ENCODE measurements at places on chromosomes 12 and 14.

GRCh38 chr14:103943673-103944072 lies 1.3 kb upstream of the RD3L start:
- no peak for DNase-seq

GRCh38 chr14:73236157-73236556 lies 1.1 kb upstream of the PAPLN start:
- DNase-seq = no peak

DNA sequence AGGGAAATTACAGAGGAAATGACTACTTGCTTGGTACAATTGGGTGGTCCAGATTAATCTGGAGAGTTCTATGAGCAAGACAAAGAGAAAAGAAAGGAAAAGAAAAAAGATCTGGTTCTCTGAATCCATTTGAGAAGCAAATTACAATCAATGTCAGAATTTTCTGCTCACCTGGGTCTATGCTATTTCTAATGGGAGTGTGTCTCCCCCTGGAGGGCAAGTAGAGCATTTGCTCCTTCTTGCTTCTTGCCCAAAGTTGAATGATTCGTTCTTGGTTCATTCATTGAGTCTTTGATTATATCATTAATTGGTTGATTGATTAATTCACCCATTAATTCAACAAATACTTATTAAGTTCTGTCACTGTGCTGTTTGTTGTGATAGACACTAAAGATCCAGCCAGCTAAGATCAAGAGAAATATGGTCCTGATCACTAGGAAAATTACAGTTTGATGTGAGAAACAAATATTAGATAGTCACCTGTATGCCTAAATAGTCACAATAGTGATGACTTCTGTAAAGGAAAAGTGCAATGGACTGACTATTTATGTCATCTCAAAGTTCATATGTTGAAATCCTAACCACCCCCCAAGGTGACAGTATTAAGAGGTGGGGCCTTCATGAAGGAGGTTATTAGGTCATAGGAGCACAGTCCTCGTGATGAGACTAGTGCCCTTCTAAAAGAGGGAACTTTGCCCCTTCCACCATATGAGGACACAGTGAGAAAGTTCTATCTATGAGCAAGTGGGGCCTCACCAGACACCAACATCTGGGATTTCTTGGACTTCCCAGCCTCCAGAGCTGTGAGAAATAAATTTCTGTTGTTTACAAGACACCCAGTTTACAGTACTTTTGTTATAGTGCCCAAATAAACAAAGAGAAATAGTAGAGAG lies 8.0 kb upstream of the ASB8 start:
- peak; percentile 72 for DNase-seq

DNA sequence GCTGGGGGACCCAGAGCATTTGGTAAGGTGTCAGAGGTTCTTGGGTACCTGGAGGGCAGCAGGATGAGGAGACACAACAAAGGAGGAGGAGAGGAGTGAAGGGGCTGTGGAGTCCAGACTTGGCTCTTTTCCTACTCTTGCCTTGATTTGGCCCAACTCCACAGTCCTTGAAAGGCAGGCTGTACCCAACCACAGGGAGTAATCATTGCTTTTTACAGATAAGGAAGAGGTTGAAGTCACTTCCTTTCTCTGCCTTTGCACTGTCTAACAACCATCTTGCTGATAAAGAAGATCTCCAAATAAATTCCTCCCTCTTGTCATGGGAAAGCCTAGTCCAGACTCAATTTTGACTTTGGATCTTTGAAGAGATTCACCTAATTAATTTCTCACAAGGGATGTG lies 226.8 kb upstream of the HMGA2 start:
- DNase-seq = no peak

DNA sequence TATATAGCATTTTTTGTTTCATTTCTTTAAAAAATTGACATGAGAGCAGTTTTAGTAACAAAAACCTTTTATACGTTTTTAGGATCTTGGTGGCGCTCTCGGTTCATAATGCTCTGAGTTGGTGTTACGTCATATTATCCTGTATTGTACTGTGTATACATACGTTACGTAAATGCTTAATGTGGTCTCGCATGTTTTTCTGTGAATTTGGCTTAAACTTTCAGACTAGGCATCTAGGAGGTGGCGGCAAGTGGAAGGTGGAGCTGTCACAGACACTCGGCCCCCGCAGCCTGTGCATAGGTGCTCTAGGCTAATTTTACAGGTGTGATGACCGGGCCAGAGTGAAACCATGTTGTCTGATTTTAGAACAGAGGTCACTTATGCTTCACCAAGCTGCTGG lies 60.0 kb downstream of the PPP2R5C start:
- DNase-seq = peak; percentile 65

DNA sequence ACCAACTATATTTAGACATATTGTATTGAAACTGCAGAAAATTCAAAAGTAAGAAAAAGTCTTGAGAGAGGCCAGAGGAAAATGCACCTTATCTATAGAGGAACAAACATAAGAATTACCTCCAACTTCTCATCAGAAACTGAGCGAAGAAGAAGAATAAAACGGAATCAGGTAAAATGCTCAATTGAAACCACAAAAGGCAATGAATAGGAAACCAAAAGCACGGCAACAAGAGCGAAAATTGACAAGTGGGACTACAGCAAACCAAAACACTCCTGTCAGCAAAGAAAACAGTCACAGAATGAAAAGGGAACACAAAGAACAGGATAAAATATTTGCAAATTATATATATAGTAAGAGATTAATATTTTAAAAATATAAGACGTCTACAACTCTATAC lies 61.9 kb upstream of the PARP11 start:
- DNase-seq = peak; percentile 12

DNA sequence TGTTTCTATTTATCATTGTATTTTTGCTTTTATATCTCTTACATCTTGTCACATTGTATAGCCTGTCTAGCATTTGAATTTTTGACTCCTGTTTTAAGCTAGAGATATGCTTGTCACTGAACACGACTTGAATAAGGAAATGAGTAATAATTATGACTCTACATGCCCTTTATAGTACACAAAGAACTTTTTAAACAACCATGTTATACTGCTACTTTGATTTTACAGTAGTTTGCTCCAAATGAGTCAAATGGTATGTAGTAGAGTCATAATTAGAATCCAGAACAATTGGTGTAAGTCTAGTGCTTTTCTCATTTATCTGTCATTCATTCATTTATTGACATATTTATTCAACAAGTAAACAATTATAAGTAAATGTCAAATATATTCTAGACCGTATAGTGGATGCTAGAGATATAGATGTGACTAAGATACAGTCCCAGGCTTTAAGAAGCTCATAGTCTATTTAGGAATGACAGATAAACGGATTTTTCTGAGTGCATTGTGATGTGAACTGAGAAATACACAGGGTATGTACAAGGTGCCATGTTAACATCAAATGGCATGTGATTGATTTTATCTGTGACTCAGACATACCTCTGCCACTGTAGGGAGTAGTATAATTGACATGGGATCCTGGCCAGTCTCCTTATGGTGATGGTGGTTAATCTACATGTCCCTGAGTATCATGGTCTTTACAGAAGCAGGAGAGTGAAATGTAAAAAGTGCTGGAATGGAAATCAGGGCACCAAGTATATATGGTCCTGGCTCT lies 799.7 kb downstream of the DIO2 start:
- DNase-seq = no peak

GRCh38 chr14:97053941-97054340 lies 256.8 kb downstream of the VRK1 start:
- DNase-seq = no peak

GRCh38 chr14:69693801-69694729 lies 72.9 kb upstream of the SRSF5 start:
- no peak for DNase-seq

DNA sequence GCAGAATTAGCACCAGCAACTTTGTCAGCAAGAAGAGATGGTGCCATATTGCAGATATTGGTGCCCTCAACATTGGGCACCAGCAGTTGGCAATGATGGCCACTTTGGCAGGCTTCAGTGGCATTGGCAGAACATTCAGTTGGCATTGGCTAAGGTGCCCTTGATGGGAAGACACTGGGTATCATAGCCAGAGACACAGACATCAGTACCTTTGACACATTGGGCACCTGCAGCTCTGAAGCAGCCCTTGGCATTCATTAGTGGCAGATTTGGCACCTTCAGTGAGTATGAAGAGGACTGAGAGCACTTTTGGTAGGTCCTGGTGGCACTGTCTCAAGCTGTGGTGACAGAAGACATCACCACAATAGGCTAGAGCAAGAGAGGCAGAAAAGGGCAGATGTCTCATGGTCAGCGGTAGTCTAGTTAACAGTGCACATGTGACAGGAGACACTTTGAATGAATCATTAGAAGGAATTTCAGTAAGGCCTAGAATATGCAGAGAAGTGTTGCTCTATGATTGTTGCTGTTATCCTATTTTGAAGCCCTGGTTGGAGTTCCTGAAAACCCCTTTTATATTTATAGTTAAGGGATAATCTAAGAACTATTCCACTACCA lies 422.2 kb downstream of the APAF1 start:
- no peak for DNase-seq

GRCh38 chr14:94486883-94487282 lies 10.9 kb upstream of the SERPINA9 start:
- DNase-seq = no peak

DNA sequence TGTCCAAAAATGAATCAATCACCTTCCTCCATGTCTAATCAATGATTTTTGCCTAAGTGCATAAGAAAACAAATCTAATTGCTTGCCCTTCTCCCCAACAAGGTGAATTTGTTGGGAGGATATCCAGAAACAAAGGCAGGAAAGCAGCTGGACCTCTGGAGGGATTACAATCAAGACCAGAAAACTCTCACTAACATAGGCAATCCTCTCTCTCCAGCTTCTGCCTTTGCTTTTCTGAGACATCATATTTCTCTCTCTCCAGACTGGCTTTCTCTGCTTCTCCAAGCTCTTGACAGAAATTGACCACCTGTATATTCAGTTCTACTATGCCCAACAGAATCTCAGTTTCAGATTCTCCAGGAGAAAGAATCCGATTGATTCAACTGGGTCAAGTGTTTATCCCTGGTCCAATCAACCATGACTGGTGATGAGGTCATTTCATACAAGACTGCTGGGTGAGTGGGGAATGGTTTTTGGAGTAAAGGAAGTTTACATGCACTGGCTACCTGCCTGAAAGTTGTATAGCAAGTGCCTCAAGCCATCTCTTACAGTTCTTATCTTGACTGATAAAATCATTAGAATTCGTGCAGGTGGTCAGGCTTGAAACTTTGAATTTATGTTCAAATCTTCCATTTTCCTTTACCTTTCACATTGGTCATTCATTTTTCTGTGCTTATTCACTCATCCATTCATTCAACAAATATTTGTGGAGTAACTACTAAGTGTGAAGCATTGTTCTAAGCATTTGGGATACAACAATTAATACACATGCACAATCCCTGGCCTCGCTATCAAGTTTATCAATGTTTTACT lies 22.2 kb upstream of the CFAP54 start:
- DNase-seq = no peak

DNA sequence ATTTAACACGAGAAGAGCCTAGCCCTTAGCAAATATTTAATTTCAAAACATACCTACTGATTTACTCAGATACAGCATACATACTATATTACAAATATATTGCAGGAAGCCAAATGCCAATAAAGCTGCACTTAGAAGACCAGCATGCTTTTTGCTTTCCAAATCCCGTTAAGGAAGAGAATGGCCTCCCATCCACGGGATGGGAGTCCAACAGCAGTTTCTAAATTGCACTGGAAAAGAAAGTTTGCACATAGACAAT lies 156.3 kb upstream of the FOXN3 start:
- no peak for DNase-seq

GRCh38 chr14:56744016-56744415 lies 66.3 kb downstream of the OTX2 start:
- no peak for DNase-seq

DNA sequence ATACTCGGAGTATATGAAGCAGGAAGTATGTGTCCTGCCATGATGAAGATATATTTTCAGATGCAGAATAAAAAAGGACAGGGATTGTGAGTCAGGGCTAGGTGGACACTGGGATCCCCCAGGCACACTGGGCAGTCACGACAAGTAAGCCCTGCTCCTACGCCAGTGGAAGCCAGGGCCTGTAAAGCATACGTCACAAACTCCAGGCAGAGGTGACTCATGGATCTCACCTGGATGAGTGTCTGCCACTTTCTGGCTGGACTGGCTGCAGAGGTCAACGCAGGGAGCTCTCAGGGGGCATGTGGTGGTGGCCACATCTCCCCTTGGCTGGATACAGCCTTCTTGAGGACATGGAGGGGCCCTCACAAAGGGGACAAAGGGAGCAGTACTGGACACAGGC lies 262.3 kb downstream of the GLT1D1 start:
- DNase-seq = no peak

DNA sequence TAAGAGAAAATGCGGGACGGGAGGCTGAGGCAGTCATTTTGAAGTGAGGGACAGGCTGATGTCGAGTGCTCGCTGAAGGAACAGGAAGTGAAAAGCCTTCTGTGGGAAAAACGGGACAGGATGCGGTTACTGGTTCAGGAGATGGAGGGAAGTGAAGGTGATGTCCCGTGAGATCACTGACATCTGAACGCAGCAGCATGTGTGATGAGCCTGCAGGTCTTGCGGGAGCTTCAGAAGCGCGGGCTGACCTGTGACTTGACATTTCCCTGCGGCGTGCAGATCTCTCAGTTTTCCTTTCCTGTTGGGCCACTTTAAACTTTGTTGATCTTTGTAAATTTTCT lies 77.8 kb downstream of the DDX51 start:
- DNase-seq = peak; percentile 68

DNA sequence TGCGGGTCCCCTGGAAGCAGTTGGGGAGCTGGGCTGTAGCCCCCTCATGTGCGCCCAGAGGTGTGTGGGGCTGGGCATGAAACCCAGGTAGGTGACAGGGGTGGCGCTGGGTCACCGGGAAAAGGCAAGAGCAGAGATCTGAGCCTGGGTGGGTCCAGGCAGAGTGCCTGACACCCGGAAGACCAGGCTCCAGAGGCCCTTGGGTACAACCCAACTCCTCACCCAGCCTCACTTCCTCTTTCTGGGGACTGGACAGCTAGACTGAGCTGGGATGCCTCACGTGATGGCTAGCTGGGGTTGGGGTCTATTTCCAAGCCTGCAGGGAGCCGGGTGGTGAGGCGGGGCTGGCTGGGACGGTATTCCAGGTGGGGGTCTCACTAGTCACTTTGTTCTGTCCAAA lies 16.3 kb upstream of the CYP46A1 start:
- DNase-seq = no peak

DNA sequence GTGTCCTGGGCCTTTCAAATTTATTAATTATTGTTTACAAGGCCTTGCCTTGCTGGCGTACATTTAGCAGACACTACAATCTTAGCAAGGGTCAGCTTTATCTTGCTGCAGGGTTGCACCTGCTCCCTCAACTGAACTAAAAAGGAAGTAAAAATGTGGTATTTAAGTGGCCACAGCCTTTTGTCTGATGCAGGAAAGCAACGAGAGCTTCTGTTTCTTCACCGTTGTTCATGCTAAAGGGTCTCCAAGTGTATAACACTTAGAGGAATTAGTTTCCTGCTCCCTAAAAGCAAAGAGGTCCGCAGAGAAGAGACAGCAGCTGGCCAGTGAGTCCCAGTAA lies 62.8 kb upstream of the EGLN3 start:
- DNase-seq = peak; percentile 5

DNA sequence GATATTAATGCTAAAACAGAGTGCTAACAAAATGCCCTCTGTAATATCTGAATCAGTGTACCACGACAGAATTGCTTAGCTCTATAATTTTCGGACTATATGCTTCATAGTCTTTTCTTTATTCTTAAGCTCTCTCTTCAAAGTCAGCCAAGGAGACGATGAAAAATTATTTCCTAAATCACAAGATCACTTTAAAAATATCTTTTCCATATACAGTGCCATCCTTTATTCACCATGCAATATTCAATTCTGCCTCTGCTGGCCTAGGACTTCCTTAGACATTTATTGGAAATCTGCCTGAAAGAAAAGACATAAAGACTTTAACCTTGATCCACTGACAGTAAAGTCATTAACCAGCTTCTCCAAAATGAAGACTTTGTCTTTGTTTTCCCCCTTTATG lies 238.9 kb upstream of the BTG1 start:
- no peak for DNase-seq

Measured in activated CD4-positive, alpha-beta T cell treated with anti-CD3 and anti-CD28 coated beads, Interleukin-2, amount 50 U/mL, for 16 hours (primary cell).